CD4-positive, alpha-beta T cell treated with Interleukin-4 for 4 hours (primary cell): ENCODE measurements at places on chromosomes 4 and X.

- no peak for DNase-seq
Observed at GRCh38 chr4:53116954-53117353, 248.9 kb downstream of the SCFD2 start.

- DNase-seq, result no peak
Observed at GRCh38 chr4:86606809-86607208, 12.7 kb downstream of the PTPN13 start.

DNA sequence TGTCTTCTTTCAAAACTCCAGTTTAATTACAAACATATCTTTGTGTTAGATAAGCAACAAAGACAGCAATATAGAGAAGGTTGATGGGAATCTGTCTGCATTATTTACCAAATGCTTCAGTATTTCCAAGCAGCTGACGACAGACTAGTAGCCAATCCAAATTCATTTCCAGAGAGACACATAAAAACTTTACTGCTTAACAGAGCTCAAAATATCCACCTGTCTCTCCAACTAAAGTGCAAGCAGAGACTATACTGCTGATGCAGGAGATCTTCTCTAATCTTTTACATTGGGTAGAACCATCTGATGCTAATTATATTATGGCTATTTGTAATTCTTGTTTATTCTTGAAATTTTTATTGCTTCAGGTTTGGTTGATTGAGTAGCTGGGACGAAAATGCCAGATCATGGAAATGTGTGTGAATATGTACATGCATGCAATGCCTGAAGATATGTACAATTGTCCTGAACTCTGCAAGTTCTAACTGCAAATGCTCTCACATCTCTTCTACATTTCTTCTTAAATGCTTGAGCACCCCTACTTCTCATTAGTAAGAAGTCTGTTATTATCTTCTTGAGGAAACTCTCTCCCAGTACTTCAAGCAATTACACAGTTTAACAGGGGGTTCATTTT, 200.0 kb downstream of the PDHA2 start:
- no peak for DNase-seq

DNA sequence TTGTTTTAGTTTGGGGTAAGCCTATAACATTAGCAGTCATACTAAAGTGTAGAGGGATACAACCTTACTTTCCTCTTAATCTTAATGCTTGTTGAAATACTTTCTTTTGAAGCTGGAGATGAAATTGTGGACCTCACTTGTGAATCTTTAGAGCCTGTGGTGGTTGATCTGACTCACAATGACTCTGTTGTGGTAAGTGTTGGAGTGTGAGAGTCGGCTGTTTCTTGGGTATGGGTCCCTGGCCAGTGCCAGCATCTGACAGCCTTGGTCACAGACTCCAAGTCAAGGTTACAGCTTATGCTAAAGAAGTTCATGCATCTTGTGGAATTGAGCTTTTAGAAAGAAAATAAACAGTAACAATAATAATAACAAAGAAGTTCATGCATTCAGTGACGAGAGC, 31.6 kb downstream of the RNF4 start:
- no peak for DNase-seq

DNA sequence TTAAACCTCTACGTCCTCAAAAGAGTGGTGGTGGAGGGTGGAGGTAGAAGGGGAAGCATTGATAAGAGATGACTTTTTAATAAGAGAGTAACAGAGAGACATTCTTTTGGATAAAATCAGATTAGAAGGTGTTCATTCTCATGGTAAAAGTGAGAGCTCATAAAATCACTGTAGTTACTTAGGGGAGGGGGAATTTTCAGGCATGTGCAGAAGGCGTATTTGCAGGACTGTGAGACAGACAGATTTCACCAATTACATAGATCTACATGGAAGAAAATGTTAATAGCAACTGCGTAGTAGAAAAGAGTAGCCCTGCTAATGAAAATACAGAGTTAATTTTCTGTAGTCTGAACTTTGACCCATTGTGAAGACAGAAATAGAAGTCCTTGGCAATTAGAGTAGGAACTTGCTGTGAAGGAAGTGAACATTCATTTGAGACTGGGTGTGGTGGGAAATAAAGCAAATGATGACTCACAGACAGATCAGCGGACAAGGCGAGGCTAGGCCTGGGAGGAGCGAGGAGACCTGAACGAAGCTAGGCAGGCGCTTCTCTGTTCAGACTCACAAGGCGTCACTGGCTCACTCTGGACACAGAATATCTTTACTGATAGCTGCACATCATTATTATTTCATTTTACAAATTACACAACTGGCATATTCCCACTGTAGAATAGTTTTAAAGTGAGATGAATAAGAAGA, 57.2 kb upstream of the FAM9C start:
- peak; percentile 63 for DNase-seq

DNA sequence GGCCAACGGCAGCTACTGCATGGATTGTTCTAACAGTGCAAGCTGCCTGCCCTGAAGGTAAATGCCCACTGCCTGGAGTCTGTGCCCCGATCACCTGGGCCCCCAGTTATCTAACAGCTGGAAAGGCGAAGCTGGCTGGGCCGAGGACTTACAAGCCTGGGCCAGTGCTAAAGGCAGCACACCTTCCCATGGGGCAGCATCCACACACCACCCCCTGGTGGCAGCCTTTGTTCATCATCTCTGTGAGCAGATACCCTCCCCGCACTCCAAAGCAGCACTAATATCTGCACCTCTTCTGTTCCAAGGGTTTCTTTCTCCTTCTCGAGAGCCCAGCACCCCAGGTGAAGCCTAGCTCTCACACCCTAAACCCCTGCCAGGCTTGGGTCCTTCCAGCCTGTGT, 7.6 kb downstream of the SLC2A9 start:
- DNase-seq, result peak; percentile 18

GRCh38 chrX:8688776-8689175, 43.2 kb downstream of the ANOS1 start:
- DNase-seq, result no peak

DNA sequence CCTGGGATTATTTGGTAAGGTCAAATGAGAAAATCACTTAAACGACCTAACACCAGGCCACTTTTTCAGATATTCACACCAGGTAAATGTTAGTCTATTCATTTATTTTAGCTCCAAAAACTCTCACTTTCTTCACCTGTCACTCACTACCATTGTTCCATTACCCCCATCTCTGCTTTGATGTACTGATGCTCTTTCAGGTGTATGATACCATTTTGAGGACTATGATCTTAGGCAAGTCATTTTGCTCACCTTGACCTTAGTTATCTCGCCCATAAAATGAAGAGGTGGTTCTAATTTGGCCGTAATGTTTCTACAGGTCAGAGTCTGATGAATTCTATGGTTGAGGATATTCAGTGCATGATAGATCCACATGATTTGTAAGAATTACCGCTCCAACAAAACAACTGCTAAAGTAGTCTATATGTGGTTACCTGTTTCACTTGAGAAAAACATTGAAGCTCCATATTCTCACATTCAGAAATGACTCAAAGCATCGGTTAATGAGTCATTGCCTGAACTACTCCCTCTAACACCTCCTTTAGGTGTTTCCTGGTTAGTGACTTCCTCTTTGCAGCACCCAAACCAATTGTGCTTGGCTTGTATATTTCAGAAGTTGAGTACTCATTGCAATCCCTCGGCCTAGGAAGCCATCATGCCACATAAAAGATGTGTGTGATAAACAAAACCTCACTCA, 4.5 kb downstream of the DTHD1 start:
- peak; percentile 96 for DNase-seq
